Activated CD8-positive, alpha-beta T cell treated with anti-CD3 and anti-CD28 coated beads, Interleukin-2, amount 10 ng/mL, durations not matched to agents 7 days and 5 days (primary cell): ENCODE measurements at places on chromosomes 12 and 14. TPM values are rescaled to one million over a fixed set of nuclear protein-coding genes. Genes with fewer than 3 reads are reported as not detected.

DNAJC22 gene
- 0.29 TPM for total RNA-seq

DNA sequence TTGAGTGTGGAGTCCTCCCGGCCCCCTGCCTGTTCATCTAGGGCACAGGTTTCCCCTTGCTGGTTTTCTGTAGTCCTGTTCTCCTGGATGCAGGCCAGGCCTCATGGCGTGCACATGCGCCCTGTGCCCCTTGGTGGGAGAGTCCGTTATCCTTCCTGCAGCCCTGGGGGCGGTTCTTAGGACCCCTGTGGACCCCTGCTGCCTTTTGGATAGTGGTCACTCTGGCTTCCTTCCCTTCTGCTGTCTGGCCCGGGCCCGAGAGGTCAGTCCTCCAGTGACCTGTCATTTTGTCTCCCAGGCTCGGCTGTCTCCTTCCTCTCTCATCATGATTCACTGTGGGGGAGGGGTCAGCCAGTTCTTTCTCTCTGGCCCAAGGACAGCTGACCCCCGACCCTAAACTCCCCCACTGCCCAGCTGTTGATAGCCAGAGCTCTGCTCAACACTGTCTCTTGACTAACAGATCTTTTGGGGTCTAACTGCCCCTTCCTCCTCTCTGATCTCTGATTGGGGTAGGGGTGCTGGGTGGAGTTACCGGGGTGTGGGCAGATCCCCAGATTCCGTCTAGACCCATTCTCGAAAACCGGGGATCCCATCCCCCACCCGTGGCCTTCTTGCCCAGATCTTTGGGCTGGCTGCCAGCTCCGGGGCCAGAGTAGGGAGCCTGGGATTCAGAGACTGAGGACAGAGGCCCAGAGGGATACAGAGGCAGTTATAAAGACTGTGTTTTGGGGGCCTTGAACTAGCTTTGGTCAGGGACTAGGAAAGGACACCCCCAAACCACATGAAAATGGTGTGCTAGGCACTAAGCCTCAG lies 7.0 kb downstream of the CCND2 start:
- no peak for DNase-seq

CCNB1IP1 gene
- 35.3 TPM for total RNA-seq

FAM186B gene
- 0.18 TPM for total RNA-seq

EXD2 gene
- 3.4 TPM for total RNA-seq

- no peak for DNase-seq
Measured at GRCh38 chr12:20653871-20654270, 41.3 kb upstream of the SLCO1C1 start.

- no peak for DNase-seq
Measured at GRCh38 chr12:166425-167075, 47.4 kb downstream of the SLC6A12 start.
